NCI-H187 treated with DMSO at 0.1 percent for 48 hours (cell line): ENCODE measurements at places on chromosomes 7 and 10.

- no peak for DNase-seq
Measured at GRCh38 chr10:24390746-24391145, 181.8 kb downstream of the KIAA1217 start.

DNA sequence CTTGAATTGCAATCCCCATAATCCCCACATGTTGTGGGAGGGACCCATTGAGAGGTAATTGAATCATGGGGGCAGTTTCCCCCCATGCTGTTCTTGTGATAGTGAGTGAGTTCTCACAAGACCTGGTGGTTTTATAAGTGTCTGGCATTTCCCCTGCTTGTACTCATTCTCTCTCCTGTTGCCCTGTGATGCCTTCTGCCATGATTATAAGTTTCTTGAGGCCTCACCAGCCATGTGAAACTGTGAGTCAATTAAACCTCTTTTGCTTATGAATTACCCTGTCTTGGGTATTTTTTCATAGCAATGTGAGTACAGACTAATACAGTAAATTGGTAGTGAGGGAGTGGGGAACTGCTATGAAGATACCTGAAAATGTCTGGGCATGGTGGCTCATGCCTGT lies 65.0 kb downstream of the ANKRD7 start:
- no peak for DNase-seq

- DNase-seq: no peak
Measured at GRCh38 chr7:51148216-51148615, 168.4 kb downstream of the COBL start.

- no peak for DNase-seq
Measured at GRCh38 chr10:43904844-43905243, 256.2 kb upstream of the ZNF32 start.

GRCh38 chr10:72818076-72818475 lies 75.5 kb upstream of the OIT3 start:
- no peak for DNase-seq

GRCh38 chr7:1725766-1726630 lies 55.9 kb downstream of the ELFN1 start:
- DNase-seq: no peak

DNA sequence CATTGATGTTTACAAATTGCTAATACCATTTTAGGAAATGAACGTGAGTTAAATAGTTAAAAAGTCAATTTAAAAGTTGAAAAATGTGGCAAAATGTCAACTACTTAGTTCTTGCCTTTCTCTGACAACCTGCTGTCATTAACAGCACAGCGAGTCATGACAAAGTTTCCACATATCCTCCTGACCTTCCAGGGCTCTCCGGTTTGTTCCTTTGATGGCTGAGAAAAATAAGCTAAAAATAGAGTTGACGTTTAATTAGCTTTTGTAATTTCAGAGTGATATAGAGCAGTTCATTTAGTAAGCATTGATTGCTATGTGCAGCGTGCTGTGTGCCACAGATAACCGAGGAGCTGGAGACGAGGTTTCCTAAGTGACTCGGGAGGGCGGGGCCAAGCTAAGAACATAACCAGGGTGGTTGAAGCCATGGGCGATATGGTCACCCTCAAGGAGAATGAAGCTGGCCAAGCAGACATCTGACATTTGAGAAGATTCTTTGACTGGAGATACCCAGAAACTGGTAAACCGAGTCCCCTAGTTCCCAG lies 47.9 kb downstream of the OGDH start:
- no peak for DNase-seq

- DNase-seq: no peak
Measured at GRCh38 chr7:158443688-158444483, 143.7 kb downstream of the PTPRN2 start.

DNA sequence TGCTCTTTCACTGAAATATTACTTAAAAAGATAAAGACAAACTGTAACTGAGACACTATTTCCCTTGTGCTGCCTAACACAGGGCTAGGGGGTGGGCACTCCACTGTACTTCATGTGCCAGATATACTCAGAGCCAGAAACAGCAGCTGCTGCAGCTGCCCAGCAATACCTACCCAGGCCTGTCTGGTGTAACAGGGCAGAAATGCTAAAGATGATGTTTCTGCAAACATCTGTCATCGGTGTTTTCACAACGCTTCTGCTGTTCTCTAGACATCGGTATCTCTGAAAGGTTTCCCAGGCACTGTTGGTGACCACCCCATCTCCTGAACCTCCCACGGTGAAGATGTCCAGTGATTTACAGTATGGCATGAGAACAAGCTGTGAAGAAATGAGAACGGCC lies 42.7 kb downstream of the LAMB1 start:
- DNase-seq: no peak

DNA sequence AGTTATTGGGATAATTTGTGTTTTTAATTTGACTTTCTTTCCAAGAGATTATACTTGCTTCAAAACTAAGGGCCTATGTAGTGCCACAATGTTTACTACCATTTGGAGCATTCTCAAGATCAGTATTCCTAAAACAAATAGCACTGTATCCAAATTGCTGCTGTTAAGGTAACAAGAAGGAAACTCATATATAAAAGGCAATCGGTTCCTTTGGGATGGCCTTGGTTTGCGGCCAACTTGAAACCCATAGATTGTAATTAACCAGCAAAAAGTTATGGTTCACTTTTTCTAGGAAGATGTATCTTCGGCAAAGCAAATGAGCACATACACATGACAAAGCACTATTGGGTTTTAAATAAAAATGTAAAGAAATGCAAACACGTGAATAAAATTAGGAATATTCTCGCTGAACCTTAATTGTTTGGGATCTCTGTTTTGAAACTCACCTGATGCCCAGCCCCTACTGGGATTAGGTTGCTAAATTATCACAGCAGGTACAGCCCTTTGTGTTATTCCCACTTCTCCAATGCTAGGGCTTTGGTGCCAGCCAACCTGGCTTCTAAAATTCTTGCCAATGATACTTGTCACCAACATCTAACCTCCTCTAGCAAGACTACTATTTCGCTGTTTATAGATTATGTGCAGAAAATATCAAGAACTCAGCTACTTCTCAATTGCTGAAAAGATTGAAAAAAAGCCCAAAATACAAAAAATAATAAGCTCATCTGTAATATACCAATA lies 16.0 kb downstream of the CDNF start:
- DNase-seq: no peak

- DNase-seq: no peak
Measured at GRCh38 chr7:100642534-100642907, 1.2 kb upstream of the TFR2 start.

DNA sequence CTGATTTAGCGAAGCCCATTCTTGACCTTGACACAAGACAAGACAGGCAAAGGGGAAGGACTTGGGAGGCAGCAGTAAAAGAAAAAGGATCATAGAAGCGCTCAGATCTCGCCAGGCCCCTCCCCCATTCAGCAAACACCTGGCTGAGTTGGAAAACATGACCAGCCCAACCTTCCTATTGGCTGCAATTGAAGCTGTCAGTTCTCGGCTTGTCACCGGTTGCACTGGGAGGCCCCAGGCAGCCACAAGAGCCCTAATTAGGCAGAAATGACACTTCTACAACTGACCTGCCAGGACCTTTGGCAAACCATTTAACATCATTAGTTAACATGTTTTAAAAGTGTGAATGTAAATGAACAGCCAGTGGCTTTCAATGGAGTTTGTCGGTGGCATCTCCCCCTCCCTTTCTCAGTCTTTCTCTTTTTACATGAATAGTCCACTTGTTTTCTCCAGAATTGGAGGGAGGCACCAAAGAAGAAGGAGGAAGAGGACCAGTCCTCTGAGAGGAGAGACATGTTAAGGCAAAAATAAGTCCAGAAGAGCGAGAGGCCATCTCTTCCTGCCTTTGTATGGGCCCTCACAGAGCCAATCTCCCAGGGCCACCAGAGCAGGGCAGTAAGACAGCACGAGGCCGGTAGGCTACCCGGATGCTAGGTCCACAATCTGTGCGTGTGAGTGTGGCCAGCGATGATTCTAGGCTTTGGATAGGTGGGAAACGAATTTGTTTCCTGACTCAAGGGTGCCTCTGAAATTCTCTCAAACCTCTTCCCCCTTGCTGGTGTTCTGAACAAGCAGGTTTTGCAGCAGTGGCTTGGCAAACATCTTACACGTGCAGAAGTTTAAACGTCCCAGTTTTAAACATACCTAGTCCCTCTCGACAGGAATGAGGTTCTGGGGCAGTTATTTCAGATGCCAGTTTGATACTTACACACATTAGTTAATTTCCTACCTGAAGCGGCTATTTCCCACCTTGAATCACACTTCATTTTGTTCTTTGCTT lies 15.0 kb upstream of the ENO4 start:
- peak; percentile 23 for DNase-seq

GRCh38 chr10:71933651-71934050 lies 30.5 kb upstream of the CHST3 start:
- DNase-seq: no peak

DNA sequence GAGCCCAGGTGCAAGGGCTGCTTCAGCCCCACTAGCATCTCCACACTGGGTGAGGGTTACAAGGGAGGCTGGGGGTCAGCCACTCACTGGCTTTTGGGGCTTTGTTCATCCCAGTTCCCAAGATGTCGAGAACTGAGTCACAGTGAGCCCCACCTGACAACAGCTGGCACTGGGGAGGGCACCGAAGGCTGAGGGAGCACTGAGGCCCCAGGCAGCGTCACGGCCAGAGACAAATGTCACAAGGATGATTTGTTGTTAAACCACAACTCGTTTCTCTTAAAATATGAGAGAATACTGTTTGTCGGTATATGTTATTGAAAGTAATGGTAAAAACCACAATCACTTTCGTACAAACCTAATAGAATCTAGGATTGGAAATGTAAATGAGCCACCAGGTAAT lies 219.9 kb downstream of the CELF2 start:
- DNase-seq: no peak

GRCh38 chr10:60664859-60665258 lies 113.4 kb upstream of the CDK1 start:
- DNase-seq: no peak
